Endothelial cell of umbilical vein (primary cell): ENCODE measurements at places on chromosomes 7 and 10. TPM values are rescaled to one million over a fixed set of nuclear protein-coding genes. Genes with fewer than 3 reads are reported as not detected.

Gene AKR1C1
- total RNA-seq: 1.6 and 5.5 TPM in 2 replicates

DNA sequence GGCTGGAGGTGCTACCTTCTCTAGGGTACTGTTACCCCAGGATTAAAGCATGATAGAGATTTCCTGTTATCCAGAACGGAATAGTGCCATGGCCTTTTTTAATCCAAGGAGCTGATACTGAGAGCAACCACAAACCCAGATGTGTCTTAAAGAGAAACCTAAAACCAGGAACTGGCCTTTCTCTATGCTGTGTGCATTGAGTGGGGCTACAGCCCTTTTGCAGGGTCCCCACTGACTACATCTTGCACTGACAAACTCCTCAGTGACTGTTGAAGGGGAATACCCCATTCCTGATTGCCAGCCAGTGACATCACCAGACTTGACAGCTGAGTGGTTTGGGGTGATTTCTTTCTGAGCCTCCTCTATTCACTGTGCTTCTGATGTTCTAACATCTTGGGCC is 81.9 kb upstream of the CAPZA2 start:
- no peaks in the 10 kb centered on the region for H3K27me3 ChIP-seq
- peaks cover 11% of the 10 kb centered on the region for H3K36me3 ChIP-seq
- DNase-seq: no peak
- no peak overlapping the region for H3K4me3 ChIP-seq
- H3K4me1 ChIP-seq: peaks cover 30% of the 10 kb centered on the region
- H3K27ac ChIP-seq: no peak overlapping the region

GRCh38 chr10:52688899-52689298 is 83.7 kb downstream of the MBL2 start:
- H3K27me3 ChIP-seq: no peaks in the 10 kb centered on the region
- no peak overlapping the region for H3K27ac ChIP-seq
- no peak for DNase-seq
- H3K36me3 ChIP-seq: no peaks in the 10 kb centered on the region
- H3K4me1 ChIP-seq: no peaks in the 10 kb centered on the region
- no peak overlapping the region for H3K4me3 ChIP-seq

DNA sequence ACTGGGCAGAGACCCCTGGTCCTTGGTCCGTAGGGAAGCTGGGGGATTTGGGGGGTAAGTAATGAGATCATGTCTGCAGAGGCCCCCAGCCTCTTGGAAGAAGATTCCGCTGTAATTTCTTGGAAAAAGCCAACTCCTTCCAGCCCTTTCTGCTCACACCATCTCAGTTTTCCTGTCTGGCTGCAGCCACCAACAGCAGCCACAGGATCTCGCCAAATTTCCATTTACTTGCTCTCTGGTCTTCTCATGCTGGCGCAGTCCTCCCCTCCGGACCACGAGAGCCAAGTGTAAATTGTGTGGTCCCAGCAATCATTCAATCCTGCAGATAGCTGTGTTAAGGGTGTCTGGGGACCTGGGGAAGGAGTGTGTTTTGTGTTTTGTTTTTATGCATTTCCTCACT is 49.6 kb downstream of the ASB13 start:
- H3K4me1 ChIP-seq: no peaks in the 10 kb centered on the region
- H3K27ac ChIP-seq: no peak overlapping the region
- no peak for DNase-seq
- H3K27me3 ChIP-seq: no peaks in the 10 kb centered on the region
- H3K36me3 ChIP-seq: no peaks in the 10 kb centered on the region
